ENCODE measurements at places on chromosomes 1 and 21. TPM values are rescaled to one million over a fixed set of nuclear protein-coding genes. Genes with fewer than 3 reads are reported as not detected.

DNA sequence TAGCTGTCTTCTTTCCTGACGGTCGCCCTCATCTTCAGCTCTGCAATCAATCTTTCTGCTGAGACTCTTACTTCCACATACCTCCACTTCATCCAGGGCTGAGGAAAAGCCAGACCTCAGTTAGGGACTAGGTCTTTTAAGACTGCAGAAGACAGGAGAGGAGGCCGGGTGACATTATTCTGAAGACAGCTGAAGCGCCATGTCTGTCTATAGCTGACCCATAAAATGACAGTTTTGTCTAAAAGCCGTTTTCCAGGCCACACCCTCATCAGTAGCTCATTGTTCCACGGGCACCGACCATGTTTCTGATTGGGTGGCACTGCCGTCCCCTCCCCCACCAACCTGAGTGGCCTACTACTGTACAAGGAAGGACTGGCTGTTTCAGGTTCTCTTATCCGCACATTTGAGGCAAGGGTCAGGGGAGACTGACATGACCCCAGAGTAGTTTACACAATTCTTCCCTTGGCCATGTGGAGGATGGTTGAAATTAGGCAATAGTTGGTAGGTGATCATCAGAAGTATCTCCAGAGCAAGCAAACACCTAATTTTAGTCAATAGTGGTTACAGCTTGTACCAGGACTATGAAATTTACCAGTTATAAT, at the start of gene ADCY10:
Gene ADCY10 (minus strand): TSS at position 240 of the 602 bp plus-strand sequence. CDS start 8,994 bp downstream, outside the sequence.
- no peak within 1 kb of the TSS for H3K4me3 ChIP-seq
- no peak for DNase-seq
- no peaks in the 10 kb centered on the region for H3K27me3 ChIP-seq
- no peak within 1 kb of the TSS for H3K27ac ChIP-seq

- H3K36me3 ChIP-seq = peaks cover 20% of the 10 kb centered on the region
- no peaks in the 10 kb centered on the region for H3K27me3 ChIP-seq
- DNase-seq = no peak
- H3K4me3 ChIP-seq = no peak overlapping the region
- H3K27ac ChIP-seq = no peak overlapping the region
- peaks cover 11% of the 10 kb centered on the region for H3K4me1 ChIP-seq
These were observed 61.1 kb downstream of the DOP1B start for GRCh38 chr21:36217743-36218142.

DNA sequence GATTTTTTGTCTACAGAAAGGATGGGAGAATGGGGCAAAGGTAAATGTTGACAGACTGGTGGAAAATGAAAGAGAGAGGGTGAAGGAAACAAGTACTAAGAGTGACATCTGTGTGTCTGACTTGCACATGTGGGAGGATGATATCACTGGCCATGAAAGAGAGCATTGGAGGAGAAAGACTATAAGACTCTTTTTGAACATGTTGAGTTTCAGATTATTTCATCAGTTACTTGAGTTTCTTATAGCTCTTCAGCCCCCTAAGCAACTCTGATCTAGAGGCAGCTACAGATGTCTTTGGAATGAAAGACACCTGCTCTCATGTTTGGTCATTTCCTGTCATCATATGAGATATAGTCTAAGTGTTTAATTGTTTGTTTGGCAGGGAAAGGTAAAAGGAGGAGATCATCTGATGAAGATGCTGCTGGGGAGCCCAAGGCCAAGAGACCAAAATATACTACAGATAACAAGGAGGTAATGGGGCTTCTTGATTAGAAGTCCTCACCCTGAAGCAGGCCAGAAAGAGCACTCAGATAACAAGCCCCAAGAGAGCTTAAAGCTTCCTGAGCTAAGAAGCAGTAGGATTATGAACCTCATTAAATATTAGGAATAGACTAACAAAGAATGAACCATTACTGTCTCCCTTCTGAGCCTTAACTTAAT, 4.5 kb downstream of the POLR3C start:
- peaks cover 40% of the 10 kb centered on the region for H3K36me3 ChIP-seq
- DNase-seq = no peak
- no peak overlapping the region for H3K4me3 ChIP-seq
- H3K27me3 ChIP-seq = no peaks in the 10 kb centered on the region
- no peak overlapping the region for H3K27ac ChIP-seq

GRCh38 chr1:36715797-36716196, 233.1 kb upstream of the CSF3R start:
- no peak overlapping the region for H3K4me3 ChIP-seq
- H3K27ac ChIP-seq = no peak overlapping the region
- H3K4me1 ChIP-seq = no peaks in the 10 kb centered on the region
- no peak for DNase-seq
- H3K36me3 ChIP-seq = no peaks in the 10 kb centered on the region

GRCh38 chr1:201745023-201745422, 83.9 kb upstream of the IPO9 start:
- H3K27ac ChIP-seq = no peak overlapping the region
- peaks cover 2% of the 10 kb centered on the region for H3K36me3 ChIP-seq
- H3K4me1 ChIP-seq = peaks cover 34% of the 10 kb centered on the region
- H3K4me3 ChIP-seq = no peak overlapping the region
- H3K27me3 ChIP-seq = no peaks in the 10 kb centered on the region
- no peak for DNase-seq

DNA sequence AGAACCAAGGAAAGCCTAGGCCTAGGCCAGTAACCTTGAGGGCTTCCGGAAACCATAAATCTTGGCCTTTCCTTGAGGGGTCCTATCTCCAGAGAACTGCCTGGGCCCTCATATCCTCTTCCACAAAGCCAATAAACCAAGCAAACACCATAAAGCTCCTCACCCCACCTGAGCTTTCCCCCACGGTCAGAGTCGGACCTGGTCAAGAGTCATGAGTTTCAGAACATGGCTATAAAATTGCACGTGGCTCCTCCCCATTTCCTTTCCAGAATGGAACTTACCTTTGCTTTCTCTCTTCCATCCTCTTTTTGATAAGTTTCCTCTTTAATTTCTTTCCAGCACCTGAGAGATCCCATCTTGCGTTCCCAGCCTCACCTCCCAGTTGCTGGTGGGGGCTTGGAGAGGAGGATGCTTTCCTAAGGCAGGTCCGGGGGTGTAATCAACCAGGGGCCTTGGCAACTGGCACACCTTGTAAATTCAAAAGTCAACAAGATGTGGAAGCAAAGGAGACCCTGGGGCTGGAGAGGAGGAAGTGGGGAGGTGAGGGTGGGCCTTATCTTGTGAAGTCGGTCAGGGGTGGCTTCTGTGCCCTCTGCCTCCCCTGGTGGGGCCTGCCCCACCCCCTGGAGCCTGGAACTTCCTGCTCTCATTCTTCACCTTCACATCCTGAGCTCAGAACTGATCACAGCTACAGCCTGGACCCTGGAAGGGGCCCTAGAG, 259.9 kb downstream of the FOXD2 start:
- no peak for DNase-seq
- peaks cover 14% of the 10 kb centered on the region for H3K4me1 ChIP-seq
- peak overlapping the region; percentile 78 for H3K27ac ChIP-seq
- no peaks in the 10 kb centered on the region for H3K36me3 ChIP-seq
- H3K27me3 ChIP-seq = peaks cover 20% of the 10 kb centered on the region

DNA sequence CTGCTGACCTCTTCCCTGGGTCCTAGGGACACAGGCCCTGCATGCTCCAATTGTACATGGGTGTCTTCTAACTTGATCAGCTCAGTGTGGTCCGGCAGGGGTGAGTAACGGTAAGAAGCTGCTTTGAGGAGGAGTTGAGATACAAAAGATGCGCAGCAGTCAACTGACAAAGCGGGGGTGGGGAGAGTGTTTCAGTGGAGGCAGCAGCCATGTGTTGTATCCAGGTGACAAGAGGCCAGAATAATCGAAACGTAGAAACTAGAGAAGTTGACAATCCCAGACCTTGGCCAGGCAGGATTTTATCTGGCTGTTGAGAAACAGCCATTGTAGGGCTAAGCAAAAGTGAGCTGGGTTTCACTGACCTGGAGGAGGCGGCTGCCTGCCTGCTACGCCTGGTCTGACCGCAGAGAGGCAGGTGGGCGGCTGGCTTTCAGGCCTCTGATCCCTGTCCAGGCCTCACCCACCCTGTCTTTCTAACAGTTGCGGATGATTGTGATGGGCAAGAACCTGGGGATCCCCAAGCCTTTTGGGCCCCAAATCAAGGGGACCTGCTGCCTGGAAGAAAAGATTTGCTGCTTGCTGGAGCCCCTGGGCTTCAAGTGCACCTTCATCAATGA, 28.8 kb downstream of the PADI6 start:
- no peaks in the 10 kb centered on the region for H3K36me3 ChIP-seq
- H3K27me3 ChIP-seq = peaks cover 2% of the 10 kb centered on the region
- H3K27ac ChIP-seq = no peak overlapping the region
- no peaks in the 10 kb centered on the region for H3K4me1 ChIP-seq
- no peak for DNase-seq
- H3K4me3 ChIP-seq = no peak overlapping the region

DNA sequence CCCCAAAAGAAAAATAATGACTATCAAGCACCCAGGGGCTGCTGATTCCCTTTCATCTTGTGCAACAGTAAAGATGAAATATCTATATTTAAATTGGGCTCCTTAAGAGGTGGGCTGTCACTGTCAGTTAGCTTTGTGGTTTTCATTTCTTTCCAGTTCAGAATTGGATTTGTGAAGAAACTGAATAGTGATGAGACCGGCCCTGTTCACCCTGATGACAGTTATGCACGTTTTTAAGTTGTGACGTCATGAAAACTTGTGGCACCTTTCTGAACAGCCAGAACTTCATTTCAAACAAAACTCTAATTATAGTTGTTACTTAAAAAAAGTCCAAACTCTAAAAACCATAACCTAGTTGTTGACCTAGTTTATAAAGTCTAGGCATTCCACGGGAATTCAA, 125.9 kb downstream of the RUNX1 start:
- H3K4me1 ChIP-seq = peaks cover 7% of the 10 kb centered on the region
- H3K27ac ChIP-seq = no peak overlapping the region
- no peak overlapping the region for H3K4me3 ChIP-seq
- no peaks in the 10 kb centered on the region for H3K36me3 ChIP-seq
- H3K27me3 ChIP-seq = peaks cover 13% of the 10 kb centered on the region

DNA sequence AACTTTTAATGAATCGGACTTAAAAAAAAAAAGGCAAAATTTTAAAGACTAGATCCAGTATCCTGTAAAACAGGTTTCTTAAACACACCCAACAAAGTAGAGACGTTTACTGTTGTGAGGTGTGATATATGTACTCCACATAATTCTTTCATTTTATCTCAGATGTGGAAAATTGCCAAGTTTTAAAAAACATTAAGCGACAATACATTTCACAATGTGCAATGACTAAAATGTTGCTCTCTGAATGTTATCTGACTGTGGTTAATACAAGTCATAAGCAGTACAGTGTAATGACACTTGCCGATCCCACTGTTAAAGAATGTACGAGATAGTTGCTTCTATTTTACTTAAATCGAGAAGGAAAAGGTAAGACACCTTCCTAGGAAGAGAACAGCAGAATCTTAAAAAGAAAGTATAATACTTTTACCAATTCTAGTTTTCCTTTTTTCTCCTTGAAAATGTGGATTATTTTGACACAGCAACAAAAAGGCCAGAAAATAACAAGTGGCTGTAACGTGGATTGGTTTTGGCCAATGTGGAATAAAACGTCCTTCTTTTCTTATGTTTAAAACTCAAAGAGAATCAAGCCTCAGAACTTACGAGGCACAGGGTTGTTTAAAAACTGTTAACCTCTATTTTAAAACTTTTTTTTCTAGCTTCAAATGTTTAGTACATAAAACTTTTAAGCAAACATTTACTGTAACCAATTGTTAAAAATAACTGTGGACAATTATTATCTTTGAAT, 51.4 kb downstream of the TP53BP2 start:
- H3K4me1 ChIP-seq = peaks cover 8% of the 10 kb centered on the region
- H3K36me3 ChIP-seq = peaks cover 35% of the 10 kb centered on the region
- DNase-seq = no peak
- peak overlapping the region; percentile 64 for H3K27ac ChIP-seq
- H3K4me3 ChIP-seq = no peak overlapping the region

Gene SPRR4
- not detected for total RNA-seq

Gene CRYZ
- 36.9 TPM for total RNA-seq

Measured in progenitor cell of endocrine pancreas (in vitro differentiated cells).